Karpas-422 (cell line): ENCODE measurements at places on chromosomes 16 and 17.

GRCh38 chr17:74639704-74640151 lies 16.2 kb upstream of the CD300E start:
- DNase-seq: peak; percentile 43

- no peak for DNase-seq
Measured at GRCh38 chr17:31509805-31510177, 118.3 kb downstream of the RAB11FIP4 start.

- DNase-seq: no peak
Measured at GRCh38 chr16:6114691-6115090, 1017.1 kb upstream of the EEF2KMT start.

- peak; percentile 76 for DNase-seq
Measured at GRCh38 chr16:55842369-55843104, 9.6 kb upstream of the CES1 start.

DNA sequence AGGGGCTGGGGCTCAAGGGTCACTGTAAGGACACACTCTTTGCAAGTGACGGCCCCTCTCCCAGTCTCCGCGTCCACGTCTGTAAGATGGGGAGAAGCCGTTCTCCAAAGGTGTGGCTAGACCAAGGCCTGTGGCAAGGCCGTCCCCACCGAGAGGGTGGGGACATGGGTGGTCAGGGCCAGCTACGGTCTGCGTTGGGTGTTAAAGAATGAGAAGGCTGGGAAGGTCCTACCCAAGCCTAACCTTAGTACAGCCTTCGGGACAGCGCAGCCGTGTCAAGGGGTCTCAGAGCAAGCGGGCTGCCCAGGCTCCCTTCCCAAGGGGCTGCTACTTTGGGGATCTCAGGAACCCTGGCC lies 1.9 kb downstream of the C1QTNF8 start:
- no peak for DNase-seq

GRCh38 chr17:45628019-45628418 lies 137.5 kb upstream of the PLEKHM1 start:
- DNase-seq: no peak

GRCh38 chr16:68786685-68787418 lies 49.8 kb downstream of the CDH1 start:
- peak; percentile 31 for DNase-seq

GRCh38 chr16:27318392-27319256 lies 4.8 kb downstream of the IL4R start:
- DNase-seq: peak; percentile 73
